ENCODE measurements at places on chromosomes 13 and 19. TPM values are rescaled to one million over a fixed set of nuclear protein-coding genes. Genes with fewer than 3 reads are reported as not detected.

- DNase-seq = no peak
Measured at GRCh38 chr19:12703046-12703445, 6.6 kb upstream of the FBXW9 start.

CD79A gene
- 3.8 TPM for total RNA-seq

DNA sequence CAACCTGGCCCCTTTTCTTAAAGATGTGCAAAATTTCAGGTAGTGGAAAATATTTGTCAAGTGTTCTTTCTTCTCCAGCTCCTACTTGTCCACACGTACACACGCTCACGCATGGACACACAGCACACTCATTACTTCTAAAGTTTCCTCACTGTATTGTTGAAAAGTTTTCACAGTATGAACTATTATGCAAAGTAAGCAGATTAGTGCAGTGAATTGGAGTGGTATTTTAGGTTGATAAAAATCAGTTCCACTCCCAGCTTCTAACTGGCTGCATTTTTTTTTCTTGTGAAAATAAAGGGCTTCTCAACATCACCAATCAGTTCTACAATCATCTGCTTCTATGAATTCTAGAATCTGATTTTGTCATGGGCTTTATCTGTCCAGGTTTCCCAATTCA lies 264.5 kb downstream of the DCT start:
- DNase-seq = no peak

DNA sequence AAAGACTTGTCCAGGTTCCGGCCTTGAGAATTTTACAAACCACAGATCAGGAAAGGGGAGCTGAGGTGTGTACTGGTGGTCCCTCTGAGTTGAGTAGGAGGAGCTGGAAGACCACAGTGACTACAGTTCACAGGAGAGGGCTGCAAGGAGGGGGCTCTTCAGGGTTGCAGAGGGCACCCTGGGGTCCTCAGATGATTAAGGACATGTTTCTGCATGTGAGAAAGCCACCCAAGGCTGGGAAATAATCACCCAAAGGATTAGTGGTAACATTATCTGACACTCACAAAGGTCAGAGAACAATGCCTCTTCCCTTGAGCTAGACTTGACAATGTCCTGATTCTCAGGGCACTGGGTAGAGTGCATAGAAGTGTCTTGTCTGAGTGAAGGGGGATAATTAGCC lies 540.4 kb downstream of the IRS2 start:
- no peak for DNase-seq

GRCh38 chr13:94968757-94969086 lies 256.4 kb upstream of the SOX21 start:
- DNase-seq = no peak
